CMK (cell line): ENCODE measurements at places on chromosomes 5 and 9.
A peak's percentile ranks its signal among the peaks of the same experiment; 100 is the strongest.

DNA sequence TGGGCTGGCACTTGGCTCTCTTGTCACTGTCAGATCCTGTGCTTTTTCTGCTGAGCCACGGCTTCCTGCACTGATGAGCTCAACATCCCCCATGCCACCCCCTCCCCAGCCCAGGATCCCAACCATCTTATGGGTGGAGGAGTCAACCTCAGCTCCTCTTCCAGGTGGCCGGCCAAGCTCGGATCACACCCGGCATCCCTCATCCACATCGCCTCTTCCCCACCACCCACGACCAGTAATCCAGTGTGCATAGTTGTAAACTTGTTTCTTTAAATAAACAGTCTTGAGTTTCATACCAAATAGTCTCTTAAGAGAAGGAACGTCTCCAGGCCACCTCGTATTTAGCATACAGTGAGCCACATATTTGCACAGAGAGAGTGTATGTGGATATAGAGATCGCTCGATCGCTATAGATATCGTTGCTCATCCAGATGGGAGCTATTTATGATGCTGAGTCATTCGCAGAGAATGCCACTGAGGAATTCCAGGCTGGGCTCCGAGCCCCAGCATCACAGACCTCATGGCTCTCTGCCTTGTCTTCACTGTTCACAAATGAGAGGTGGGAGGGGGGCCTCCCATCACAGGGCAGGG, 61.8 kb upstream of the CPLX2 start:
- DNase-seq = no peak

- no peak for DNase-seq
These were observed 7.5 kb downstream of the SLC22A5 start for GRCh38 chr5:132376694-132377641.

GRCh38 chr9:93578844-93579243, 2.5 kb downstream of the PHF2 start:
- no peak for DNase-seq

GRCh38 chr5:79973511-79973910, 17.6 kb downstream of the MTX3 start:
- no peak for DNase-seq

GRCh38 chr9:96333958-96334357, 32.0 kb upstream of the HSD17B3 start:
- DNase-seq = no peak

DNA sequence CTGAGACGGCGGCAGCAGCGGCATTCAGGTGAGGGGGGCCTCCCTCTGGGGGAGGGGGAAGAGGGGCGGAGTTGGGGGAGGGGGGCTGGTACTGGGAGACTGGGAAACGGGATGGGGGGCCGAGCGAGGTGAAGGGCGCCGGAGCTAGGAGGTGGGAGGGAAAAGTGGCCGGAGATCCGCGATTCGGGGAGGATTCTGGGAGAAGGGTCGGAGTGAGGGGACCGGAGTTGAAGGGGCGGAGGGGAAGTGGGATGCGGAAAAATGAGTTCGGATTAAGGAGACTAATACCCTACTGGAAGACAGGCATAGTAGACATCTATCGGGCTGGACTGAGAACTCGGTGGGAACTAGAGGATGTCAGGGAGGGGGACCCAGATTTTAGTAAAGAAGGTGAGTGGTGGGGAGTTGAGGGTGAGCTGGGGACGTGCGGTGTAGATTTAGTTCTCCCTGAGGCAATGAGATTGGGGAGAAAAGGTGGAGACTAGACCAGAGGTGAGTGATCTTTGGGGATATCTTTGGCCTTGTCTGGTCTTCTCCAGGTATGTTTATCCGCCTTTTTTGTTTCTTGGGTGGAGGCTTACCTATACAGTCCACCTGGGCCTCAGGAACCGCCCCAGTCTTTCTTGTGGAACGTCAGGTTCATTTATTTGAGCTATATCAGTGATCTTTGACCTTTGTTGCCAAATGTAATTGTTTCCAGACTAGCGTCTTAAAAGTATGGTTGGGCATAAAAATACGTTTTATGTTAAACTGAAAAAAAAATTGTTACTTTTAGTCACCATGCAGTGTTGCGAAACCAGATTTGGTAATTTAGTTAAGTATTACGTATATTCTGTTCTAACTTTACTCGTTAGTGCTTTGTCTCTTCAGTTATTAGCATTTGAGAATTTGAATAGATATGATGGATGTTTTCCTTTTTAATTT, 632 bp downstream of the UBAP1 start:
- peak; percentile 35 for DNase-seq
